A673 (cell line): ENCODE measurements at places on chromosomes 13 and 19.

GRCh38 chr13:91643394-91643793, 245.0 kb downstream of the GPC5 start:
- no peak for DNase-seq

DNA sequence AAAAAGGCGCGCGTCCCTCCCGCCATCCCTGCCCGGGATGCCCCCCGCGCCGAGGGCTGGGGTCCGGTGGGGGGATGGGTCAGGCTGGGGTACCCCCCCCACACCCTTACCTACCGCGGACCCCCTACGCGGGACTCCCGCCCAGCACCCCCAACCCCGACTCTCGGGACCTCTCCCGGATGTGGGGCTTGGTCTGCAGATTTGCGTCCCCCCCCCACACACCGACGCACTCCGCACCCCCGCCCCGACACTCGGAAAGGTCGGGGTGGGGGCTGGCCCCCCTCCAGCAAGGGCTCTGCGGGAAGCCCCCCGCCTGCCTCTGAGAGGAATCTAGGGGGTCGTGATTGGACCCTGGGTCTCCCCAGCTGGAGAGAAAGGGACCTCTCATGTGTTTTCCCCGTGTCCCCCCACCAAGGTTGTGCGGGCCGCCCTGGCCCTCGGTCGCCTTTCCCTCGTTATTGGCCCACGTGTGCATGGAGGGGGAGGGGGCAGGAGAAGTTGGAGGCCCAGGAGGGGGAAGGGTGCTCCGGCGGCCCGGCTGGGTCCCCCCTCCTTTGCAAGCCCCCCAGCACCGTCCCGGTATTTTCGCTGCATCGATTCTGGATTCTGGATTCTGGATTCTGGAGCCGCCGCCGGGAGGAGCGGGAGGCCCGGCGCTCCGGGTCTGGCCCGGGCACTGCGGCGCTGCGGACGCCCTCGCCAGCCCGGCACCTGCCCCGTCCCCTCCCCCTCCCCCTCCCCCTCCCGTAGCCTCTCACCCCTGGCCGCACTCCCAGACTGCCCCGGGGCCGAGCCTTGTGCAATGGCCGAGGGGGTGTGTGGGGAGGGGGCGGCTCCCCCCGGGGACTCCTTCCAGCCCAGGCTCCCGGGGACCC, 607 bp downstream of the NFIC start:
- DNase-seq: peak; percentile 74

DNA sequence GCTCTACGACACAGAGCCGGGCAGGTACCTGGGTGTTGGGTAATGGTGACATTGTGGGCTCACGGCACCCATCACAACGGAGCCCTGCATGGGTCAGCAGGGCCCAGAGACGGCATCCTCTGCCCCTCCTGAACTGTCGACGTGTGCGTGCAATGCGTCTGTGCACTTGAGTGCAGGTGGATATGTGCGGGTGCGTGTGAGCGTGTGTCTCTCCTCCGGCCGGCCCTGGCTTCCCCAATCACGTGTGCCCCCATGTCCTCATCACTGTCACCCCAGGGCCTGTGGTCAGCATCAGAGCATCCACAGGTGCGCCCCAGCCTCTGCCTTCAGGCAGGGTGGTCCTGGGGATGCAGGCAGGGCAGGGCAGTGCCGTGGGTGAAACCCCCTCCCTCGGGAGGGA, 37.2 kb upstream of the TPM4 start:
- DNase-seq: no peak

DNA sequence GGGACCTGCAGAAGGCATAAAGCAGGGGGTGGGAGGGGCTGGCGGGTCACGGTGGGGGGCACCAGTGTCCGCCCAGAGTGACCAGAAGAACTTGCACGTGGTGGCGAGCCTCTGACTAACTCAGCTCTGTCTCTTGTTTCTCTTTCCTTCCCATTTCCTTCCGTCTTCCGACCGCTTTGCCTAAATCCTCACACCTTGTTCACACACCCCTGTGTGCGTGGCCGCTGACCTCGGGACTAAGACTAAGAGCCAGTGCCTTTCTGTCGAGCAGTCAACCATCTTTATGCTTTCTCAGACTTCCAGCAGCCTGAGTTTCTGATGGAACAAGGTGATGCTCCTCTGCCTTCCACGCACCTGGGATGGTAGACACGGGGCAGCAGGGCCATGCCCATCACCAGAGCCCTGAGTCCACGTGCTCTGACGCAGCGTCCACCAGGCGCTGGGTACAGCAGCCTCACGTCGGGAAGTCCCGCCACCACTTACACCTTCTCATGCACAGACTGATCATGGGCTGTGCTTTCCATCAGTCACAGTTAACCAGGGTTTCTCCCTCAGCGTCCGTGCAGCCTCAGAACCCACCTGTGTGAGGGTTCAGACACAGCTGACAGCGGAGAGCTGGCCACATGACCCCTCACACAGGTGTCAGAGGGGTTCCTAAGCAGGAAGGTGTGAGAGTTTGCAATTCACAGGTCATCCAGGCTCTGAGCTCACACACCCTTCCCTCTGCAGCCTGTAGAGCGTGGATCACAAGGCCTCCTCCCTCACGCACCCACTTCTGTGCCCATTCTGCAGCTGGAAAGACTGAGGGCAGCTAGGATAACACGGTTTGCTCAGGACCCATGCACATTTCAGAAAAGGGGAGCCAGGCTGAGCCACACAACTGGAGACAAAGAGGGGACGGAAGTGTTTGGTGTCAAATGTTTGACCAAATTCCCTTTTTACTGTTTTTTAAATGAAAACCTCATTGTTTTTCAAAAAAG, 90.7 kb upstream of the MCF2L start:
- no peak for DNase-seq

DNA sequence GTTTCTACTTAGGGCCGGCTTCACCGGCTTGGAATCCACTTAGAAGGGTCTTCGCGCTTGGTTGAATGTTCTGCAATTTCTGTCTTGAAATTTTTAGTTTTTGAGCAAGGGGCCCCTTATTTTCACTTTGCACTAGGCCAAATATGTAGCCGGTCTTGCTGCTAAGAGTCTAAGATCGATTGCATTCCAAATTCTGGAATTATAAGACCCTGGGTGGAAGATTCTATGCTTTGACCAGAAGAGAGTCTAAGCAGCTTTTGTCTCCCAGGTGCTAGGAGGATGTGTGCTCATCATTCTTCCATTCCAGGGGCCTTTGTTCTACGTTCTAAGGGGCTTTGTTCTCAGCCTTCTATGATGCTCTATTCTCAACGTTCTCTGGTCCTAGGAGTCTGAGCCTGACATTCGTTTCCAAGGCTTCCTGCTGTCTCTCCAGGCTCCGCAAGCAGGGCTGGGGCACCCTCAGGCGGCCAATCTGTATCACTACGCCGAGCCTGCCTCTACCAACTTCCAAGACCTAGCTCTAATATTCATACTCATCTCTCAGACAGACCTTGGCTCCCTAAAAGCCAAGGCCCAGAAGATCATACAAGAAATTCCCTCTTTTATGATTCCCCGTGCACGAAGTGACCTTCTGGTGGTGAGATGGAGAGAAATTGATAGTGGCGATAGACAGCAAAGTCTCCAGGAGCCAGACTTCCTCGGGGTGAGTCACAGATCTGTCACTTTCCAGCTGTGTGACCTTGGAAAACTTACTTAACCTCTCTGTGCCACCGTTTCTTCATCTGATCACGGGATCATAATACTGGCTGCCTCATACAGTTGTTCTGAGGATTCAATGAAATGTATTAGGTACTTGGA, 982 bp upstream of the DACT3 start:
- DNase-seq: peak; percentile 92

GRCh38 chr13:40569024-40569350, 97.5 kb downstream of the FOXO1 start:
- no peak for DNase-seq

DNA sequence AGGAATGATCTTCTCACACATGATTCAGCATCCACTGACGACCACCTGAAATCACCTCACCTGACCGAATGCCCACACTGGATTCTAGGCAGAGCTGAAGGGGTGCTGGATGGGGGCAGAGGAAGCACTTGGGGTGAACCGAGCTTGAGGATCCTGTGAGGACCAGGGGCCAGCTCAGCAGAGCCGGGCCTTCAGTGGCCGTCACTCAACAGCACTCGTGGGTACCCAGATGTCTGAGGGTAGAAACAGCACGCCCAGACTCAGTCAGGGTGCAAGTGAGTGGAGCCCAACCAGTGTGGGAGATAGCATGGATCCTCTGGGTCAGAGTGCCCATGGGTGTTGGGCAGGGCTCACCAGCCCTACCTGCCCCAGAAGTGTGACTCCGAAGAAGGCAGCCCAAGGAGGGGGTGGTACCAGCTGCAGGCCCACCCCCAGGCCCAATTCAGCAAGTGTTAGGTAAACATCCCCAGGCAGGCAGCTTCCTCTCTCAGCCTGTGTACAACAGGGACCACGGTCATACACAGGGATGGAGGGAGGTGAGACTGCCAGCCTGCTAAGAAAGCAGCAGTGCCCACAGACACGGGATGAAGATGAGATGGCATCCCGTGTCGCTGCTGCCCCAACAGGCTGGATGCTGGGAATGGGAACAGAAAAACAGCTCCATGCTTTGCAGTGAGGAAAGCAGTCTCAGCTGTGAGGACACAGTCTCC, 16.6 kb downstream of the GJA3 start:
- no peak for DNase-seq

GRCh38 chr19:29965492-29965891, 23.5 kb downstream of the URI1 start:
- DNase-seq: no peak

DNA sequence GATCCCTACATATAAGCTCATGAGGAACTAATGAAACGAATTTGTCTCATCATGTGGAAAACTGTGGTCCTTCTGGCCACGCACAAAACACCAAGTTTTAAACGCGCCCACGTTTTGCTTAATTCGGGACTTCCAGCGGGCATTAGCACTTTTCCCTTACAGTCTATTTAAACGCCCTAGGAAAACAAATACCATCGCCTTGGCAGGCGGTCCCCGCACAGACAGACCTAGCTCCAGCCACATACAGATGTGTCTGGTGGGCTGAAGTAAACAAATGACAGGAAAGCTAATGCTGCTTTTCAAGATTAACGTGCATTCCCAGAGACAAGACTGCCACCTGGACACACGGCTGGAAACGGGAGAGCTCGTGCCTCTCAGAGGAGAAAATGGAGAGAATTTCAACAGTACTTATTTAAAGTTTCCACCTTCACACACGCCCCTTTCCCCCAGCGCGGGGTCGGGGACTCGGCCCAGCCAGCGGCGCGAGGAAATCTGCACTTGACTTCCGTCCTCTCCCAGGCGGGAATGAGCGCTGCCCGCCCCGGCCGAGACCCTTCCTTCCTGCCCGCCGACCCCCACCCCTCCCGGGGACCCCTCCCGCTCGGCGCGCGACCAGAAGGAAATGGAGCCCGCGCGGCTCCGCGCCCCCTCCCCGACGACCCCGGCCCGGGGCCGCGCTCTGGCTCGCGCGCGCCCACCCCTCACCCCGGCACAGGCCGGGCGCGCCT, 931 bp downstream of the USP12 start:
- peak; percentile 45 for DNase-seq

- no peak for DNase-seq
Observed at GRCh38 chr19:54435551-54436016, 13.4 kb upstream of the LENG8 start.

DNA sequence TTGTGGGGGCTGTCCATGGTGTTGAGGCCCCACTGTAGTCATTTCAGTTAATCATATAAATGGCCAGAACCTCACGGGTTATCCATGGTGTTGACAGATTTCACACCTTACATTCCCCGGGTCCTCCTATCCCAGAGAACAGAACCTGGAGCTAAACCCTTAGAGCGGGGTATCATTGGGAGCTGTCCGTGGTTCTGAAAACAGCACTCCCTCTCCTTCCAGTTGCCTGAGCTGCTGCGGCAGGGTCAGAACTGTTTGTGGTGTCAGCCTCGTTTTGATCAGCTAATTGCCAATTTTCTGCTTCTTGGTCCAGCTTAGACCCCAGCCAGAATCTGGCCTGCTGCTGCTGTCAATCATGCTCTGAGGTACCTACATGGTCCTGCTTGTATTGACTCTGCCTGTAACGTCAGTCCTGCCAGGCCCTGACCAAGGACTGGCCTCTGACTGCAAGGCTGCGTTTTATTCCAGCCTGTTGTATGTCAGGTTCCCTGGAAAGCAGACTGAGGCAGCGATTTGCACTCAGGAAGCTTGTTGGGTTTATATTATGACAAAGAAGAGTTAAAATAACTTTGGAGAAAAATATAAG, 55.8 kb upstream of the KCTD15 start:
- DNase-seq: peak; percentile 58

DNA sequence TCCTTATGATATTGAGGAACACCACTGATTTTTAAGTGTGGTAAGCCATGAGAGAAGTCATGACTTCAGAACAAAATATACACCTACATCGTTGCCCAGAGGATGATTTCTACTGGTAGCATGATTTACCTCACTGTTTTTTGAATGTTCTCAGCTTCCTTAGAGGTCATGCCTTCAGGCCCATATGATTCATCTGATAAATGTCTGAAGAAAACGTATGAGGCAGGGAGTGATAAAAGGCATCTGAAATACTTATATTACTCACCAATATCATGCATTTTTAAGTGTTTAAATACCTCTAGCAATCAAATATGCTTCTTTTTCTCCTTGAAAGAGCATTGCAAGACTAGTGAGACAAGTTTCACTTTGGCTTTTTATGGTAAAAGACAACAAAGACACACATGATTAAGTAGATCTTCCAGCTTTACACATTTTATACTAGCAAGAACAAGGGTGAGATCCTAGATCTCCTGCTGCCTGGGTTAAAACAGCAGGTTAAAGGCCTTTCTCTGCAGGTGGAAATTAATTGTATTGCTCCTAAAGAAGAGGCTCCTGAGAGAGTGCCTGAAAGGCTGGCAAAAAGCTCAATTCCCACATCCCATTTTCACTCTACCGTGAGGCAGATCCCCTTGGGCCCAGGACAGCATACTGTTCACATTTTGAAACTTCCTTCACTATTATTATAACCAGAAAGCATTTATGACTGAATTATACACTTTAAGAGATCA, 432.4 kb downstream of the SLITRK1 start:
- no peak for DNase-seq

- no peak for DNase-seq
Observed at GRCh38 chr13:49064476-49064875, 88.8 kb downstream of the FNDC3A start.

- no peak for DNase-seq
Observed at GRCh38 chr19:33191501-33191900, 2.6 kb upstream of the LRP3 start.

DNA sequence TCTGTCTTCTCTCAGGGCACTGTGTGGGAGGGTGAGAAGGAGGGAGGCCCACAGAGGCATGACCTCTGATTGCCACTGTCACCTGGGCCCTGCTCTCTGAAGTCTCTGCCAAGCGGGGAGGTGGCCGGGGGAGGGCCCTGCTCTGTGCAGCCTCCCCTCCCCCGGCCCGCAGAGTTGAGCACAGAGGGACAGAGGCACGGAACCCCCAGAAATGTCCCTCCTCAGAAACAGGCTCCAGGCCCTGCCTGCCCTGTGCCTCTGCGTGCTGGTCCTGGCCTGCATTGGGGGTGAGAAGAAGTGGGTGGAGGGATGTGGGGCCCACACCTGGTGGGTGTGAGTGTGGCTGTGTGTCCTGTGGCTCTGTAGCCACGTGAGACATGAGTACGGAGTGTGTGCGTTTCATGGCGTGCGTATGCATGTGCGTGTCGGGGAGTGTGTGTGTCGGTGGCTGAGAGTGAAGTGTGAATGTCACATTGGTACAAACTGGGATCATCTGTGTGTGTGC, at the start of gene APOC4:
Gene APOC4, plus strand, starts transcription at position 171 of the 505 bp plus-strand sequence. Its CDS starts 41 bp downstream, at position 212.
- no peak for DNase-seq
